ENCODE measurements at places on chromosomes 3 and 15.

DNA sequence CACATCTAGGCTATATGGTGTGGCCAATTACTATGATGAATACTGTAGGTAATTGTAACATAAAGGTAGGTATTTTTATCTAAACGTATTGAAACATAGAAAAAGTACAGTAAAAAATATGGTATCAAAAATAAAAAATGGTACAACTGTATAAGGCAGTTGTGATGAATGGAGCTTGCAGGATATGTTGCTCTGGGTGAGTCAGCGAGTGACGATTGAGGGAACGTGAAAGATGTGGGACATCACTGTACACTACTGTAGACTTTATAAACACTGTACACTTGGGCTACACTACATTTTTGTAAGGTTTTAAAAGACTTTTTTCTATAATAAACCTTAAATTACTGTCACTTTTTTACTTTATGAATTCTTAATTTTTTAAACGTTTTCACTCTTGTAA, 10.3 kb downstream of the CTNNB1 start:
- no peak for DNase-seq

GRCh38 chr15:74884428-74885223, 5.2 kb upstream of the MPI start:
- no peak for DNase-seq

DNA sequence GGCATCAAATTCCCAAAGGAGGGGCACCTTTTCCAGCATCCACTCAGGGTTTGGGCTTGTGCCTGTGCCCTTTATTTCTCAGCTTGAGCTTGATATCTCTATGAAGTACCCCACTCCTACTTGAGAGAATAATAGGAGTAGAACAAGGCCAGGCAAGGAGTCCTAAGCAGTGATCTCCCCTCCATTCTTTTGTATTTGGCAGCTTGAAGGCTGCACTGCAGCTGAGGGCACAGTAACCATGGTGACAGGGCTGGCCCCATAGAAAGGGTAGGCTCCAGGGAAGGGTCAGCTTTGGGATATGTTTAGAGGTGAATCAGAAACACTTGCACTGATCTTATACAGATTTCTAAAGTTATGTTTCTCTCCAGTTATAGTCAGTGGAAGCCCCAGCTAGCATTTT, 145.4 kb upstream of the SLC24A5 start:
- DNase-seq, result no peak

DNA sequence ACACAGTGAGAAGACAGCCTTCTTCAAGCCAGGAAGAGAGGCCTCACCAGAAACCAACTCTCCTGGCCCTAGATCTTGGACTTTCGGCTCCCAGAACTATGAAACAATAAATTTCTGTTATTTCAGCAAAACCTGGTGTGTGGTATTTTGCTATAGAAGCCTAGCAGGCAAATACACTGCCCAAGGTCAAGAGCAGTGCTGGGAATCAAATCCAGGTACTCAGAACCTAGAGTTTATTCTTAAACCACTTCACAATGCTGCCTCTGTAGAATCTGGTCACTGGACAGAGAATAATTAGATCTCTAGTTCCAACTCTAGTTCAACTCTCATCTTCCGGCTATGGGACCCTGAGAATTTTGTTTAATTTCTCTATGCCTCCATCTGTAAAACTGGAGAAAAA, 46.6 kb downstream of the ATP13A4 start:
- DNase-seq, result no peak

DNA sequence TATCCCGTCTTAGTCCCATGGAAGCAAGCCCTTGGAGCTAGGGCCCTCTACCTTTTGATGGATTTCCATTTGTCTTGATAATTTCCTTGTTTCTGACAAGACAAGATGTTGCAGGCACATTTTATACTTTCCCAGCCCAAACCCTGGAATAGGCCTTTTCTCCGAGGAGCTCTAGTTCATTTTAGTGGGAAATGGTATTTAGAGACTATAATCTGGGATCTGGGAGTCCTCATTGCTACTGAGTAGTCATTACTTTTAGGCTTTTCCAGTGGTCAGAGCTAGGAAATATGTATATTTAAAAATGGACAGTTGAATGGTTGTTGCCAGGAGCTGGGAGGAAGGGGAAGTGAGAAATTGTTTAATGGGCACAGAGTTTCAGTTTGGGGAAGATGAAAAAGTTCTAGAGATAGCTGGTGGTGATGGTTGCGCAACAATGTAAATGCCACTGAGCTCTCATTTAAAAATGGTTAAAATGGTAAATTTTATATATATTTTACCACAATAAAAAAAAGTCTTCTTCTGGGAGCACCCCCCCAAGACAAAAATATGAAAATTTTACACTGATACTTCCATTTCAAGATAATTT, 31.6 kb downstream of the MLH1 start:
- no peak for DNase-seq

GRCh38 chr3:101941318-101942040, 92.2 kb downstream of the NFKBIZ start:
- no peak for DNase-seq

- no peak for DNase-seq
These were observed 37.1 kb downstream of the CPA3 start for GRCh38 chr3:148901987-148902791.

GRCh38 chr3:107989661-107990060, 101.2 kb downstream of the CD47 start:
- DNase-seq, result no peak

GRCh38 chr15:61336026-61336638, 107.0 kb upstream of the RORA start:
- no peak for DNase-seq

DNA sequence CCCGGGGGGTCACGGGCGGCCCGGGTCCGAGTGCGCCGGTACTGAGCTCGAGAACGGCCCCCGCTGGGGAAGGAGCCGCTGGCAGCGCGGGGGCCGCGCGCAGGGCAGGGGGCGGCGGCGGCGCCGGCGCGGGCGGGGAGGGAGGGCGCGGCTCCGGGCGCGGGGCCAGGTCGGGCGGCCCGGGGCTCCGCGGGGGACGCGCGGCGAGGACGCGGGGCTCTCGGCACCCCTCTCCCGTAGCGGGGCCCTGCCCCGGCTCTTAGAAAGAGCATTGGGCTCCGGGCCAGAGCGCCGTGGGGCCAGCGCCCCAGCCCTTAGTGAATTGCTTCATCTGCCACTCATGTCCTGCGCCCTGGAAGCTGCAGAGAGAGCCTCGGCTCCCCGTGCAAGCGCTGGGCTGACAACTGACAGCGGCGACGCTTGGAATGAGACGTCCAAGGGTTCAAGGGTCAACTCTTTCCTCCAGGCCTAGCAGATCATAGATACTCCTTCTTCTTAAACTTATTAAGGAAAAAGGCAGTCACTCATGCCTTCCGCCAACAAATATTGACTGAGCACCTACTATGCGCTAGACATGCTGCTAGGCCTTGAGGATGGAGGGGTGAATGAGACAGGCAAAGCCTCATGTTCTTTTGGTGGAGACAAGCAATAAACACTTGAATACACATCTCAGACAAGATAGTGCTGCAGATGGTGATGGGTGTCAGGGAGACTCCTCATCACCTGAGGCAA, 140.8 kb downstream of the SMAD6 start:
- DNase-seq, result no peak

DNA sequence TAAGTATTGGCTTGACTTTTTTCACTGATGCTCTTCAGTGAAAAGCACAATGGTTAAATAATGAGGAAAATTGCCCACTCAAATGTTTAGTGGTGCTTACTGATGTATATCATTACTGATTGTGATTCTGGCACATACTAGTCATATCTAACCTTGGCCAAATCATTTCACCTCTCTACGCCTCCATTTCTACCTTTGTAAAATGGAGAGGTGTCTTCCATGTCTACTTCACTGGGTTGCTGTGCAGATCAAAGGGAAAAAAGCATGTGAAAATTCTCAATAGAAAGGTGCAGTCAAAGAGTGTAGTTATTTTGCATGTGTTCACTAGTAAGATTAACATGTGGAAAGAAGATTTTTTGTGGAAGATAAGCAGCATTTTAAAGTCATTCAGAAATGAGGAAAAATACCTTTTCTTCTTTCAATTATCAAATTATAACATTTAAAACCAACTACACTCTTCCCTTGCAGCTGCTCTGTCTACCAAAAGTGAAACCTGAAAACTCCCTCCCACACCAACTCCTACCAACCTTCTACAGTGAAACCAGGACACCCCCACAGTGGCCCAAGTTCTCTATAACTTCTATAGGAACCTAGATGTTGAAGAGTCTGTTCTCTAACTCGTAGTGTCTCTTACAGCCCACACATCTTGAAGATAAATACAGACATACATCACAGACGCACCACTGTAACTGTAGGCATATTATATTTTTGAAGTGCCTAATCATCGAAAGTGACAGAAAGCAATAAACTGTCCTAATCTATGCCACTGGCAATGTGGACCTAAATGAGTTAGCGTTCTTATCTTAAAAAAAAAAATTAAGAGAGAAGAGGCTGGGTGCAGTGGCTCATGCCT, 1.4 kb downstream of the CD200R1 start:
- DNase-seq, result peak; percentile 32

DNA sequence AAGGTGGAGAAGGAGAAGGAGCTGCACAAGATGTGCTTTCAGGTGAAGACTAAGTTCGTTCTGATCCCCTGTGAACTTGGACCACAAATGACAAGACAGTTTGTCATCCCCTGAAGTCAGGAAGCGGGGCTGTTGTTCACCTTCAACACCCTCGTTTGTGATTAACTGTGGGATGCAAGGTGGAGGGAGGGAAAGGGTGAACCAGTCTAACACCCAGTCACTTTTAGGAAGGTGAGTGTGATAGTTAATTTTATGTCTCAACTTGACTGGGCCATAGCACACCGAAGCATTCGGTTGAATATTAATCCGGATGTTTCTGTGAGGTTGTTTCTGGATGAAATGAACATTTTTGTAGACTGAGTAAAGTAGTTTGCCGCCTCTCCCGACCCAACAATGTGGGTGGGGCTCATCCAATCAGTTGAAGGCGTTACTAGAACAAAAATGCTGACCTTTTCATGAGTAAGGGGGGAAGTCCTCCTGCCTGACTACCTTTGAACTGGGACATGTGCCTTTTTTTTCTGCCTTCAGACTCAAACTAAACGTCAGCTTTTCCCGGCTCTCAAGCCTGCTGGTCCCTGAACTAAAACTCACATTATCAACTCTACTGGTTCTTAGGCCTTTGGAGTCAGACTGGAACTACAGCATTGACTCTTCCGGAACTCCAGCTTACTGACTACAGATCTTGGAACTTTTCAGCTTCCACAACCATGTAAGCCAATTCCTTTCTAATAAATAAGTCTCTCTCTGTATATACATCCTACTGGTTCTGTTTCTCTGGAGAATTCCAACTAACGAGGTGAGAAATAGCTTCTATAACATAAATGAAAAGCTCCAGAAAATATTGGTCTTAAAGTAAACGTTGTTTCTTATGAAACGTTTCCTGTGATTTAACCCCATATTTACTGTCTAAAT, 264.0 kb upstream of the SLITRK3 start:
- no peak for DNase-seq

GRCh38 chr3:15044326-15044725, 20.8 kb downstream of the MRPS25 start:
- DNase-seq, result no peak

GRCh38 chr15:26772154-26773066, at the start of gene GABRB3:
Gene GABRB3, minus strand, starts transcription at chr15:26773066.
- no peak for DNase-seq

- no peak for DNase-seq
These were observed 189.0 kb upstream of the CCDC54 start for GRCh38 chr3:107188262-107188661.
